CD4-positive, alpha-beta memory T cell (primary cell): ENCODE measurements at places on chromosomes 12 and 14.

DNA sequence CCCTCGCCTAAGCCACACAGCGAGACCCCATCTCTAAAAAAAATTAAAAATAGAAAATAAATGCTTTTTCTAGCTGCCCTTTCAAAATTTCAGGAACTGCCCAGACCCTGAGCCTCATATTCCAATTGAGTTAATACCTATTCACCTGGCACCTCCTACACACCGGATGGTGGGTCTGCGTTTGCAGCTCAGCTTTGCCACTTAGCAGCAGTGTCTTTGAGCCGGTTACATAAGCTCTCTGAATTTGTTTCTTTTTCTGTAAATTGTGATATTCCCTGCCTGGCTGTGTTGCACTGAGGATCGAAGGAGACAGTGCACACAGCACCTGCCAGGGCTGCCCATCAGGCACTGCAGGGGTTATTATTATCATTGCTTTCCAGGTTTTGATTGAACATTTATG, 125.6 kb downstream of the EML1 start:
- DNase-seq: no peak

DNA sequence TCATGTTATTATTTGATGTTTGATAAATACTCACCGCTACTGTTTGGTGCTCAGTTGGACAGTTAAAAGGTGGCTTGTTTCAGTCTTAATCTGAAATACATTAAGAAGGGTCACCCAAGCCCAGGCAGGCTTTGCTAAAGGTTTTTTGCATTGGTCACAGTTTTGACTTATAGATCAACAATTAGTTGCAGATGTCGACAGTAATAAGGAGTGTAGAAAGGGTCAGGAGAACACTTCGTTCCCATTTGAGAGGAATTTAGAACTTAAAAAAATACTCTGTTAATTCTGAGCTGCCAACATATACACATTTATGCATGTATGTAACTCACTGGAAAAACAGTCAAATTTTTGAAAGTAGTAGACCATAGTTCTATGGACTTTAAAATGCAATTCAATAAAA, 130.3 kb downstream of the TMEM30B start:
- DNase-seq: no peak

GRCh38 chr12:43638806-43639205, 86.8 kb upstream of the ADAMTS20 start:
- DNase-seq: no peak

GRCh38 chr12:15650399-15651128, 138.6 kb downstream of the EPS8 start:
- no peak for DNase-seq

- DNase-seq: no peak
Measured at GRCh38 chr14:67269298-67270060, 28.2 kb downstream of the PALS1 start.

GRCh38 chr12:57604992-57605810, 577 bp downstream of the DTX3 start:
- no peak for DNase-seq

- no peak for DNase-seq
Measured at GRCh38 chr14:51818748-51819380, 41.5 kb upstream of the GNG2 start.

GRCh38 chr14:103891667-103892215, 36.5 kb upstream of the TDRD9 start:
- DNase-seq: no peak

DNA sequence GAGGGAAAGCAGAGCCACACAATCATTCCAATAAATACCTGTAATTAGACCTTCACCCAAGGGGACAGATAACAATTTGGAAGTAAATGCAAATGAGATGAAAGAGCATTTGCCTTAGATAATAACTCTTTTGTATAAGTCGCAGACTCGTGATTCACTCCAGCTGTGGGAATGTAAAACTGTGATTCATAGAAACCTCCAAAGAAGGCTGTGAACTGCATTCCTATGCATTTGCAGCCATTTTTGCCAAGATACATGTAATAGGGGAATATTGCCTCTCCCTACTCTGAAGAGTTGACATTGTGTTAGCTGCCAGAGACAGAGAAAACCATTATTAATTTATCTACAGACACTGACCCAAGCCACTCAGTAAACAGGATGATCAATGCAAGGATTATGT, 181.9 kb upstream of the ARHGAP5 start:
- DNase-seq: no peak
